ENCODE measurements at places on chromosomes 1 and 21.

GRCh38 chr21:32772281-32773047, 909 bp upstream of the PAXBP1 start:
- DNase-seq: peak; percentile 63

DNA sequence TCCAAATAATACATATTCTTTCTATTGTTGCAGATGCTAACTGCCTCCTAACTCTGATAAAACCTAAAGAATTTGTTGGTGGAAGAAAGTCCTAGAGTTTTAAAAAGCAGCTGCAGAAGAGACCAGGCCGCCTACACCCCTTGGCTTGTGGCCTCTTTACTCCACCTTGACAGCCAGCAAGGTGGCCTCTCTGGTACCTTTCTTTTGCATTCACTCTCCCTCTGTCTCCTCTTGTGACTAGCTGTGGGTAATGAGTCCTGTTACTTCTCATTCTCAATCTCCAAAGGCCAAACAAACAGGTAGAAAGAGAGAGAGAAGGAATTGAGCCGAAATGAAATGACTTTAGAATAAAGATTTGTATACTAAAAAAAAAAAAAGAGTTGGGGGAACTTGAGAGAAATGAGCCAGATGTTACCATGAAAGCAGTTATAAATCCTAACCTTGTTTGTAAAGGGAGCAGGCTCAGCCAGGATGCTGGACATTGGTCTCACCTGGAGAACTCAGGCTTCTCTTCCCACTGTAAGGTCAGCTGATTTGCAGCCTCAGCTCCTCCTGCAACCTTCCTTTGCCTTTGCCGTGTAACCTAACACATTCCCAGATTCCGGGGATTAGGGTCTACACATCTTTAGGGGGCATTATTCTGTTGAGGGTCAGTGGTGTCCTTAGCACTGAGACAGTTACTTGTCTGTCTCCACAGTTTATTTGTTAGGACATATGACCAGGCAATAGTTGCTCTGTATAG, 164.1 kb upstream of the IRF2BP2 start:
- DNase-seq: no peak

DNA sequence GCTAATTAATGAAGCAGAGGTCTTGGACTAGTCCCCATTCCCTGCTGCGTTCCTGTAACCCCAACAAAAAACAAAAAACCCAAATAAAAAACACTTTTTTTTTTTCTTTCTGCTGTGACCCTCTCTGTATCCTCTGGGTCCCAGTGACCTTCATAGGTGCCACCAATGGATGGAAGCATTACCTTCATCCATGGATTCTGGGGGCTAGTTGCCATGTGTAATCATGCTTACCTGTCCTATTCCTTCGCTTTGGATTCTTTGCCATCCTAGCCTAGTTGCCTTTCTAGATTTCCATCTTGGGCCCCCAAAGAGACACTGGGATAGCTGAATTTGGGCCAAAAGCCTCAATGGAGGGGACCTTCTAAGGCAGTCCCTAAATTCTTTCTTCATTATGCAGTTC, 1208.7 kb downstream of the BRINP3 start:
- no peak for DNase-seq

DNA sequence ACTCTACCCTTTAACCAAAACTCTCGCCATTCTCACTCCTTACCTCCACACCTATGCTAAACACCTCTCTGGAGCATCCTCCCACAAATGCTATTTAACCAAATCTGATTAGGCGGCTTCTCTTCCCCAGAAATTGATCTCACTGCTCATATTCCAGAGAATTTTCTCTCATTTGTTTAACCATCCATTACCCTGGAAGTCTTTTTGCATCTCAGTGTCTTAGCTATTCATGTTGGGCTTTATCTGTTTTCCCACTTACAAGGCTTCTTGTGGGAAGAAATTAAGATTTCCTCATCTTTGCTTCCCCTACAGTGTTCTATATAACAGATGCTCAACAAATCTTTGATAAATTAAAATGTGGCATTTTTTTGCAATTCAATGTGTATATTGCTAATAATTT, 45.5 kb downstream of the MYSM1 start:
- no peak for DNase-seq

GRCh38 chr1:225408249-225408648, 19.6 kb downstream of the LBR start:
- DNase-seq: no peak

DNA sequence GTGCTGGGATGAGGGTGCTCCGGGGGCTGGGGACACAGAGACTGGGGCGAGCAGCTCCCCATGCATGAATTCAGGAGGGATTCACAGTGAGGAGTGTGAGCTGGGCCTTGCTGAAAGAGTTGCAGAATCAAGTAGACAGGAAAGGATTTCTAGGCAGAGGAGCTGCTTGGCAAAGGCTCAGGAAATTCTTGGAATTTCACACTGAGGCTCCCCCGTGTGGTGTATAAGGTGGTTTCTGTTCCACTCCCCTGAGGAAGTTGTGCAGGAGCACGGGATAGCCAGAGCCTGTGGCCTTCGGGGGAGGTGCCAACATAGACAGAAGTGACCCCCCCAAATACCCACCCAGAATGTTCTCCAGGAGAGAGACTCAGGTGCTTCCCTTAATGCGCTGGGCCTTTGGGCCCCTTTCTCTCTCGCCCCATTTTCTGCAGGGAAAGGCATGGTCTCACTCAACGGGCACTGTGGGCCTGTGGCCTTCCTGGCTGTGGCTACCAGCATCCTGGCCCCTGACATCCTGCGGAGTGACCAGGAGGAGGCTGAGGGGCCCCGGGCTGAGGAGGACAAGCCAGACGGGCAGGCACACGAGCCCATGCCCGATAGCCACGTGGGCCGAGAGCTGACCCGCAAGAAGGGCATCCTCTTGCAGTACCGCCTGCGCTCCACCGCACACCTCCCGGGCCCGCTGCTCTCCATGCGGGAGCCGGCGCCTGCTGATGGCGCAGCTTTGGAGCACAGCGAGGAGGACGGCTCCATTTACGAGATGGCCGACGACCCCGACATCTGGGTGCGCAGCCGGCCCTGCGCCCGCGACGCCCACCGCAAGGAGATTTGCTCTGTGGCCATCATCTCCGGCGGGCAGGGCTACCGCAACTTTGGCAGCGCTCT, 58.5 kb upstream of the ACTL8 start:
- no peak for DNase-seq

GRCh38 chr1:192879406-192879805, 70.6 kb downstream of the RGS2 start:
- DNase-seq: no peak

All from stimulated activated CD4-positive, alpha-beta T cell treated with anti-CD3 and anti-CD28 coated beads, Interleukin-12 subunit alpha, Interleukin-12 subunit beta, amount 100 ng/mL, for 24 hours (primary cell).